Dorsolateral prefrontal cortex (tissue), 122 donors: ENCODE measurements at places on chromosomes 5 and 9.

- no peak for DNase-seq
These were observed 4.5 kb downstream of the PRELID2 start for GRCh38 chr5:145830594-145830993.

GRCh38 chr5:172939071-172939470 lies 20.2 kb upstream of the RPL26L1 start:
- DNase-seq: no peak

DNA sequence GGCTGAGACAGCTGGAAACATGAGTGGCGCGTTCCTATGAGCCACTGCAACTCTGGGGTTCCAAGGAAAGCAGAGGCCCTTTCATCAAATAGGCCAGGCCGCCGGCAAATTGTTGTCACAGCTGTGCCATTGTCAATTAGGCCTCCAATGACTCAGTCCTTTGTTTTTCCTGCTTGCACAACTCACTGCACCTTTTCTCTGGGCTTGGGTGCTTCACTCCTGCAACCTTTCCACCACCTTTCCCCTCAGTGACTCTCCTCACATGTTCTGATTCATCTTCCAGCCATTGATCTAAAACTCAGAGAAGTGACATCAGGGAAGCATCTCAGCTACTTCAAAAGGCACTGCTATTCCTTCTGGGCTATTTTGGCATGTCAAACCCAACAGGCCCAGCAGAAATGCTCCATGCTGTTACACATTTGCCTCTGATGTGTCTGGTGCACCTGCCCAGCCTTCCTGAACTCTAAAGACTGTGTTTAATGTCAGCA lies 653.7 kb downstream of the NR2F1-AS1 start:
- peak; percentile 10 for DNase-seq

- no peak for DNase-seq
These were observed 345.7 kb upstream of the WWC1 start for GRCh38 chr5:167945542-167946384.

DNA sequence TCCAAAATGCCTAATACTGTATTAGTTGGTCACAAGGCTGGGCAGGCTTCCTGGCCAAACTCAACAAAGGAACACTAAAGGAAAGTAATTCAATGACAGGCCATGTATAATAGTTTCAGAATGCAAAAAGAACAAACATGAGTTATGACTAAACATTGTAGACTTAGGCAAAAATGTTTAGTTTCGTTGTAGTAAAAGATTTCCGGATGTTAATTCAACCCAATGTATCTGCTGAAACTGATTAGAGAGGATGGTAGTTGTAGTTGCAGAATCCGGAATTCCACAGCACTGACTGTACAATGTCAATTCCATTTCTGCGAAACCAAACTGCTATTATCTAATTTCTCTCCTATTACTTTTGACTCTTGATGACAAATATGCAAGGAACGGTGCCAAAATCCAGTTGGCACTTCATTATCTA lies 117.9 kb upstream of the FST start:
- DNase-seq: no peak

GRCh38 chr5:128673411-128673957 lies 135.4 kb upstream of the FBN2 start:
- DNase-seq: no peak

GRCh38 chr5:159206368-159206767 lies 3.0 kb downstream of the RNF145 start:
- DNase-seq: no peak

GRCh38 chr5:31604240-31604639 lies 34.7 kb upstream of the PDZD2 start:
- no peak for DNase-seq

DNA sequence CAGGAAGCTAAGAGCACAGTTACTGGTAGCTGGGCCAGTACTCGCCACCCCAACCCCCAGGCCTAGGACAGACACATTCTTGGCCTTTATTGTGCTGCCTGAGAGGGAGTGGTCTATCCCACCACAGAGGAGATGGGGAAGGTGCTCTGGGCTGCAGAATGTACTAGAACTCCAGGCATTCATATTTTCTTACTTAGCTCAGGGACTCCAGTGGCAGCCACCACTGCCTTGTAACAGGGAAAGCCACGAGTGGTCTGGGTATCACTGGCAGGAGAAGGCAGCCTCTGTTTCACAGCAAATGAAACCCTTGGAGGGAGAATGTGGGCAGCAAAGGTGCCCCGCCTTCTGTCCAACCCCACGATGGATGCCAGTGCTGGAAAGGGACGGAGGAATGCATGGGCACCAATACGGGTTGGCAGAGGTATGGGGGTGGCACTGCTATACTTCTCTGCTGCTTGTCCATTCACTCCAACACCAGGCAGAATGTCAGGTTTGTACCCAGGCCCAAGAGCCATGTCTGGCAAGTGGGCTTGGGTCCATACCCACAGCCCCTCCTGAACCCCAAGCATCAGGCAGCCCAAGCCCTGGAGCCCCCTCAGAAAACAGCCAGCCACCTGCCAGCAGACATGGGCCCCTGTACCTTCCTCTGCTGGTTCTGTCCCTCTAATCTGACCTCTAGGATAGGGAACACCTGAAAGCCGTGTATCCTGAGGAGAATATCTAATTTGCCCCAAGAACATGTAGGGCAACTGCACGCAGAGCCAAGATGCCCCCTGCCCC lies 4.6 kb downstream of the SEPTIN8 start:
- no peak for DNase-seq
